HT-29 (cell line): ENCODE measurements at places on chromosomes 3 and 15. TPM values are rescaled to one million over a fixed set of nuclear protein-coding genes. Genes with fewer than 3 reads are reported as not detected.
A peak's percentile ranks its signal among the peaks of the same experiment; 100 is the strongest.

- no peak for DNase-seq
Measured at GRCh38 chr15:40282869-40283614, at the start of gene ANKRD63. ANKRD63 (minus strand) TSS chr15:40283064; CDS start chr15:40282586, 478 bp downstream.

DNA sequence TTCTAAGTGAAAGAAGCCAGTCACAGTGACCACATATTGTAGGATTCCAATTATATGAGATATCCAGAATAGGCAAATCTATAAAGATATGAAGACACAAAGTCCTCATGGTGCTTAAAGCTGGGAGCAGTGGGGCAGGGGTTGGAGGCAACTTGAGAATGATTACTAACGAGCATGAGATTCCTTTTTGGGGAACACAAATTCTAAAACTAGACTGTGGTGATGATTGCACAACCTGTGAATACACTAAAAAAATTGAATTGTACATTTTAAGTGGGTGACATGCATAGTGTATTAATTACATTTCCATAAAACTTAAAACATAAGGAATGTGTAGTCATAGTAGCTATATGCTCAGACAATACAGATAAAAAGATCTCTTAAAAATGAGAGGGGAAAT is 103.2 kb downstream of the DPH6 start:
- DNase-seq: no peak

- no peak for DNase-seq
Measured at GRCh38 chr15:29324746-29325145, 55.1 kb upstream of the NSMCE3 start.

- DNase-seq: no peak
Measured at GRCh38 chr3:48398701-48399386, 26.8 kb downstream of the FBXW12 start.

DNA sequence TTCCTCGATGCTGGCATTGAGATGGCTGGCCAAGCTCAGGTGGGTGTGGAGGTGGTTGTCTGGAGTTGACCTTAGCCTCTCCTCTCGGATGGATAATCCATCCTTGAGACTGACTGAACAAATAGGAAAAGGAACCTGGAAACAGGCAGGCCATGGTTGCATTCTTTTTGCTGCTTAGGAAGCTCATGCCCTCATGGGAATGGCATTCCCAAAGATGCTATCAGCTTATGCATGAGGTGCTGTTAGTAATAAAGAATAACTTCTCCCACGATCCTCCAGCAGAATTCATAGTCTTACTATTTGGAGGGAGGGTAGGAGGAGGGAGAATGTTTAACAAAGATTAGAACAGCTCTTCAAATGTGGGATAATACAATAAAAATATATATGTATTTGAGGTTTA is 303.0 kb upstream of the TPM1 start:
- no peak for DNase-seq

DNA sequence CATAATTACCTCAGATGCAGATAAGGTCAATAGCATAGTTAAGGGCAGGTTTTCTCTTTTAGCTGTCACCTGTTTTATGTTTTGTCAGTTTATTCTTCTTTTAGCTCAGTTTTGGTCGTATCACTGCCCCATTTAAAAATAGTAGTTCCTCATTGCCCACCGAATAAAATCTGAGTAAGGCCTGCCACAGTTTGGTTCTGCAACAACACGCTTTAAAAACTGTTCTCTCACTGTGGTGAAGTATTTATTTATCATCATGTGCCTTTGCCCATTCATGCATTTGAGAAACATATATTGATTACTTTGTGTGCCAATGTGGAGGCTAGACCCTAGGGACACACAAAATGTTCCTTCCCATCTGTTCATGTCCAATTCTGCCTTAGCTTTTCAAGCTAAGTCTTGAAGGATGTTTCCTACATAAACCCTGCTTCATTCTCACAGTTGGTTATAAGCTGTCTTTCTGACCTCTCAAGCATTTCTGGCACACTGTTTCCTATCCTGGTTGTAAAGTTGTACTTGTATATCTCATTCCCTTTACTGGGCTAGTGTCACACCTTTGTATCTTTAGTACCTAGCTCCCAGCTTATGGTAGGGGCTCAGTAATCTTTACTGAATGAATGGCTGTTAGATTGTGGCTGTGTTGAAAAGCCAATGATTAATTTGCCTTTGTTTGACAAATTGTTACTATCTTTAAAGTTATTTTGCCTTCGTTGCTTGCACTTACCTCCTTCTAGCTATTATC is 23.9 kb downstream of the AKAP13 start:
- no peak for DNase-seq

DNA sequence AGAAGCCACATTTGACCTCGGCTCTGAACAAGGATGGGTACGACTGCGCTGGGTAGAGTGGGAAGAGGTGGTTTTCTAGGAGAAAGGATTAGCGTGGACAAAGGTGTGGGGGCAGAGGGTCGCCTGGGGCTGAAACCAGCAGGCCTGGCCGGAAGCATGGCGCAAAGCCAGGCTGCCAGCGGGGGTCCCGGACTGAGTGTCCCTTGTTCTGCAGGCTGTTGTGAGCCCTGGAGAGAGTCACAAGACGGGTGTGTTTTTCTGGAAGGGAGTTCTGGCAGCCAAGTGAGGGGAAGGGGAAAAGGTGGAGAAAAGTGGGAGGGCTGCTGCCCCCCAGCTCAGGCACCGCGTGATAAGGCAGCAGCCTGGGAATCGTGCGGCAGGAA is 98.5 kb upstream of the MEF2A start:
- DNase-seq: no peak

DNA sequence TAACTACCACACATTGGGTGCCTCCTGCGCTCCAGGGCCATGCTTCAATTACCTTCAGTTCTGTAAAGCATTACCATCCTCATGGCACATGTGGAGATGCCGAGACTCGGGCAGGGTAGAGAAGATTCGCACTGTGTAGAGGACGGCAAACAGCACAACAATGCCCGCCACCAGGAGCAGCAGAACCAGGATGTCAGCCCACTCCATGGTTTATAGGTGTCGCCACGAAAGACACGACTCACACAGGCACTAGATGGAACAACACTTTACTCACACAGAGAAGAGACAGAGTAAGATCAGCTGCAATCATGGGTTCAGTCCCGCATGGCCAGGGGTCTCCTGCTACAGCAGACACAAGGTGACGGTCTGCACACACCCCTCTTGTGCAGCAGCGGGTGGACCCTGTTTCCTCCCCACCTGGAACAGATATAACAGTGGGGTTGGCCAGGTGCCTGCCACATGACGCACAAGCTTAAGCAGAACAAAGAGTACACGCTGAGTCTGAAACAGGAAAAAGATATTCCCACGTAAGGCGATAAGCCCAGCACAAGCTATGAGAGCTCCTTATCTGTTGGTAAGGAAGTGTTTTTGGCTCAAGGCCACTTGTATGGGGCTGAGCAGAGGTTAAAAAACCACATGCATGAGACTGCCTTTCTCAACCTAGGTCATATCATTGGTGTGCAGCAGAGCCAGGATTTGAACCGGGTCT is 2.5 kb upstream of the TBC1D21 start:
- DNase-seq: peak; percentile 25

- peak; percentile 79 for DNase-seq
Measured at GRCh38 chr15:58332676-58333400, 99.0 kb upstream of the LIPC start.

GRCh38 chr3:58536501-58537411 is at the start of gene ACOX2:
ACOX2 (minus strand) TSS chr3:58537190; CDS start chr3:58535106, 2,084 bp downstream.
- no peak for DNase-seq

- peak; percentile 19 for DNase-seq
Measured at GRCh38 chr3:177928172-177928873, 607.9 kb upstream of the KCNMB2 start.

- DNase-seq: no peak
Measured at GRCh38 chr3:58470363-58471024, 21.4 kb upstream of the KCTD6 start.

- no peak for DNase-seq
Measured at GRCh38 chr15:43516801-43517353, 531 bp upstream of the MAP1A start.

DNA sequence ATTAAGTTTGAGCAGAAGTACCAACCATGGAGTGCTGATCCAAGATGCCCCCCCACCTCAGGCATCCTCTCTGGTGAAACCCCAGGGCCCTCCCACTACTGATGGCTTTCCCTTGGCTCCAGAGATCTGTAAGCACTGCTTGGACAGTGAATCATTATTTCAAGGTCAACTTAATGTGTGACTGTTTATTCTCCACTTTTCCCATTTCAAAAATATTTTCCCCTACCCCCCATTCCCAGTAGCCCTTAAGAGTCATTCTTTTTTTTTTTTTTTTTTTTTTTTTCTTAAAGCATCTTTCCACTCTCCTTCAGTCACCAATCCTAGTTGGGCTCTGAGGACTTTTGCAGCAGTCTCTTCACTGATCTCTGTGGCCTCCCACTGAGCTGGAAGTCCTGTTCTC is 82.6 kb downstream of the PCCB start:
- no peak for DNase-seq

- peak; percentile 42 for DNase-seq
Measured at GRCh38 chr3:153855772-153856171, 265.4 kb upstream of the ARHGEF26 start.

- no peak for DNase-seq
Measured at GRCh38 chr3:22885039-22885438, 318.1 kb upstream of the UBE2E2 start.

- no peak for DNase-seq
Measured at GRCh38 chr15:85518979-85519761, 138.8 kb downstream of the AKAP13 start.

EFL1 gene
- 15.1 and 15.5 TPM in 2 replicates for total RNA-seq

OR5K1 gene
- total RNA-seq: not detected in 2 replicates

HIGD2B gene
- total RNA-seq: 1.0 TPM in 1 of 2 replicates, not detected in the other

ACP3 gene
- 2.8 and 4.0 TPM in 2 replicates for total RNA-seq

P2RY13 gene
- not detected in 2 replicates for total RNA-seq

VPS39 gene
- 25.0 and 25.5 TPM in 2 replicates for total RNA-seq

CHRM5 gene
- not detected in 2 replicates for total RNA-seq

CD86 gene
- total RNA-seq: not detected in 2 replicates

SNTN gene
- total RNA-seq: not detected in 2 replicates

ERICH6 gene
- not detected in 2 replicates for total RNA-seq

EID1 gene
- total RNA-seq: 74.0 and 76.7 TPM in 2 replicates
